RKO (cell line): ENCODE measurements at places on chromosomes 16 and 17.

DNA sequence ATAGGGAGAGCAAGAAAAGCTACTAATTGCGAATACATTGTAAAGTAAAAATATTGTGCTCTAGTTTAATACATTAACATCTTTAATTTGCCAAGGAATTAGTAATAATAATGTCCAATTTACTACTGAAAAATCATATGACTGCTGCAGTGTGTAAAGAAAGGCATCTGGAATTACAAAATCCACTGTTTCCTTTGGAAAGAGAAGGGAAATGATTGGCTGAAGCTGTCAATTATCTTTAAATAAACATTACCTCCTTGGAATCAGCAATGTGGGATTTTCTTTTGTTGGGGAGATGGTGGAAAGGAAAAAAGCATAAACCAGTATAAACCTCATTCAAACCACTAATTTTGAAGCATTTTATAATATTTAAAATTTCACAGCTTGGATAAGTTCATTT is 276.0 kb downstream of the MAP2K6 start:
- no peak for DNase-seq

- no peak for DNase-seq
Observed at GRCh38 chr16:53775106-53775820, 71.3 kb downstream of the FTO start.

- DNase-seq, result no peak
Observed at GRCh38 chr16:85207357-85207921, 95.2 kb upstream of the CIBAR2 start.

GRCh38 chr16:75308011-75308410 is 56.6 kb upstream of the BCAR1 start:
- DNase-seq, result no peak

DNA sequence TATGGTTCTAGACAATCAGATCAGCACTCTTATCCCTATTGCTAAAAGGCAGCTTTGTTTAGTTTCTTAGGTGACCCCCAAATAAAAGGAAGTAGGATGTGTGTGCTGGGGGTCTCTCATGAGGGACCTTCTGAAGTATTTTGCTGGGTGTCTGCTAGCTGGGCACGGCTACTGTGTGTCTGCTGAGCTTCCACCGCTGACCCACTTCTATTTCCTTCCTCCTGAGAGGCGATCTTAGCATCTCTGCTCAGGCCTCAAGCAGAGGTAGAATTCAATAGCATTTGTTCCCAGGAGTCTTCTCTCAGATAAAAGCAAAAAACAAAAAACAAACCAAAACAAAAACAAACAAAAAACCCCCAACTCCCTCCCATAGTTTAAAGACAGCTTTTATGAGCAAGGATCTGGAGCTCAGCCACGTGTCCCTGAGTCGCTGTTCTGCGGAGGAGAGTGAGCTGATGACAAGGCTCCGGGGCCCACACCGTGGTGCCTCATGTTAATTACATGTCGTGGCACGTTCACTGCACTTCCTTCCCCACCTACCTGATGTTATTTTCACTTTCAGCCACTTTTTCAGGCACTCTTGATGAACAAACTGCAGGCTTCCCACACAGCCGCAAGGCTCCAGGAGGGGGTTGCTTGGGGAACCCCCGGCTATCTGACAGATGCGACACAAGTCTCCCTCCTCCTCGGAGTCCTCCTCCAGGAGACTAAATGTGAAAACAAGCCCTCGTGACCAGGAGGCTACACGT is 83.5 kb downstream of the MARCHF10 start:
- no peak for DNase-seq

DNA sequence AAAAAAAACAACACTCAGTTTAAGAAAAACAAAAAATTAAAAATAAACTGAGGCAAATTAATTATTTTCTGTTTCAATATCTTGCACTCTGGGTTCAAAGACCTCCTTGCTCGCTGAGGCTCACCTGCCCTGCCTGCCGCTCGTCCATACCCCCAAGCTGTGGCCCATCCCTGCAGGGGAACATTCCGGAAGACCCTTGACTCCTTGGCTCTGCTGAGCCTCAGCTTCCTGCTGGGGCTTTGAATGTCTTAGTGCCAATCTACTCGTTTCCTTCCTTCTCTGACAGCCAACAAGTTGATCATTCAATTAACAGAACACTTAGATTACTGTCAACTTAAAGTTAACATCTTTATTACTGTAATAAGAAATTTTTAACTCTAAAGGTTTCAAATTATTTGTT is 24.3 kb downstream of the G6PC1 start:
- DNase-seq, result no peak

GRCh38 chr17:51590071-51590656 is 329.8 kb downstream of the UTP18 start:
- no peak for DNase-seq

- no peak for DNase-seq
Observed at GRCh38 chr17:61337290-61337689, 62.4 kb upstream of the TBX2 start.

GRCh38 chr17:67602974-67603373 is 114.8 kb upstream of the NOL11 start:
- peak; percentile 32 for DNase-seq

DNA sequence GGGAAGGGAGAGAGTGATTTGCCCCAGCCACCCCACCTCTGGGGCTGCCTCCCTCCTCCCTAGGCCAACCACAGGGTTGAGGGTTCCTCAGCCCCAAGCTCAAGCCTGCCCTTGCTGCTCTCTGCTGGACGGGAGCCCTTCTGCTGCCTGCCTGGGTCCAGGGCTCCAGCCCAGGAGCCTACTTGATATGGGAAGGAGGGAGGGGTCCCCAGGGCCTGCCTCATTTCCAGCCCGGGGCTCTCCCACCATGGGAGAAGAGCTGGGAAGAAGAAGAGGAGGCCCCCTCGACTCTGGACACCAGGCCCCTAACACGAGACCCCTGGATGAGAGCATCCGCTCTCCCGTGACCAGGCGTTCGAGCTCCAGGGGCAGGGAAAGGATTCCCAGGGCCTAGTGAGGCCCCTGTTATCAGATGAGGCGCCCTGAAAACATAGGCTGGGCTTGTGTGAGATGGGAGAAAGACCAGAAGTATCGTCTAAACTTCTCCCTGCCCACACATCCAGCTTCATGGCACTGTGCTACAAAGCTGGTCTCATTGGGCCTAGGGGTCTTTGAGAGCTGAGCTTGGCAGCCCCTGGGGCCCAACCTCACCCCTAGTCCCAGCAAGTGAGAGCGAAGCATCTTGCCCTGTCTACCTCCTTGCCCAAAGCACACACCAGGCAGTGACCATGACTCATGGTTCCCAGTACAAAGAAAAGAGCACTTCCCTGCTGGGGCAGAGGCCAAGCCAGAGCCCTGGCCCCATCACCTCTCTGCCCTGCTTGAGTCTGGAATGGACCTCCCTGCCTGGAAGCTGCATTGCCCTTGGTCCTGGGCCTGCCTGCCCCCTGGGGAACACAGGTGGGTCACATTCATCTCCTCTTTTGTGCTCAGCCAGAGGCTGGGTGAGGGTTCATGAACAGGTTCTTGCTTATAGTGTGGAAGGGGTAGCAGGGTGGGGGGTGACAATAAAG is 987 bp downstream of the SLC16A5 start:
- peak; percentile 79 for DNase-seq

GRCh38 chr17:4258867-4259266 is 4.9 kb downstream of the ANKFY1 start:
- no peak for DNase-seq

DNA sequence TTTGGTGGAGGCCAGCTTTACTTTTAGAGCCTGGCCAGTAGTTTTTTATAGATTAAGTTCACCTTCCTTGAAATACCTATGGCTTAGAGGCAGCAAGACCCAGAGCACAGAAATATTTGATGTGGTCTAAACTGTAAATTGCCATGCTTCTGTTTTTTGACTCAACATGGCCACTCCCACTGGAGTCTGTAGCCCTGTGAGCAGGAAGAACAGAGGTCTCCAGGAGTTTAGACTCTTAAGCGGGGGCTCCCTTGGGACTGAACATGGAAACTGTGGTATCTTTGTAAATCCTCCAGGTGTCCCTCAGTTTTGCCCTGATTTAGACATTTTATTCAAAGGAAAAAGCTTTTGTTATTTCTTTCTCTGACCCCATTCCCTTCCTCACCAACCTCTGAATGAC is 145.6 kb downstream of the FTO start:
- DNase-seq, result no peak

GRCh38 chr16:67016681-67017420 is 12.1 kb upstream of the CBFB start:
- no peak for DNase-seq

DNA sequence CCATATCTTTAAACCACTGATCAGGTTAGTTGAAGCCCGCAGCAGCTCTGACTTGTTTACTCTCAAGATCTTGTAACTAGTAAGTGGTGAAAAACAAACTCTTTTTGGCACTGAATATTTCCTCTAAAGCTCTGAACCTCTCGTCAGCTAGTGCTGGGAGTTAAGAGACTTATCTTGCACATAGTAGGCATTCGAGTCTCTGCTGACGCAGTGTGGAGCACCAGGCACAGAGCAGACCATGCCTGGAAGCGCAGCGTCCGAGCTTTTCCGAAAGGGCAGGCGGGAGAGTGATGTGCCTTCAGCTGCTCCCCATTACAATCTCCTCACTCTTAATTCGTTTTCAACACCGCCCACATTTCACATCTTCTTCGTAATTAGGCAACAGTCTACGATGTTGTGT is 63.0 kb downstream of the SMG6 start:
- DNase-seq, result no peak

DNA sequence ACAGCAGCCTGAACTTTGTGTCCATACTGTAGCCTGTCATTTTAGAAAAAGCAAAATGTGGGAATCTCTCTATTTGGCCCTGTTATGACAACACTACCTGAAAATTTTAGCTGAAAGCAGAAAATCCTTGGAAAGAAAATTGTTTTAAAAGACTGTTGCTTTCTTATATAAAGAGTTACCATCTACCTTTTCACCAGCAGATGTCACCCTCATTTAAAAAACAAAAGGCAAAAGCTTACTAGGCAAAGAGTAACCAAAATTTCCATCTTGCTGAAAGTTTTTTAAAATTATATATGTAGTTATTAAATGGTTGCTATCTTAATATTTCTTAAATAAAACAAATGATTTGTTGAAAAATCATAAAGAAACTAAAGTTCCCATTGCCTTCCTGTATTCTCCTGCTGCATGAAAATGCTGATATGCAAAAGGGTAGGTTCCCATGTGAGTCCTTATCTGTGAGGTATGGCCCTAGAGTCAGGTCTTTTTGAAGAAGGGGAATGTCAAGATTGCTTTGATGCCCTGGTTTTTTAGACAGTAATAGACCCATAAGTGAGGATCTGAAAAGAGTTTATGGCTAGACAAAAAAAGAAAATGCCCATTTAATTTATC is 61.0 kb downstream of the TNRC6C start:
- DNase-seq, result peak; percentile 59

GRCh38 chr16:77925531-77925930 is 96.8 kb upstream of the CLEC3A start:
- no peak for DNase-seq

DNA sequence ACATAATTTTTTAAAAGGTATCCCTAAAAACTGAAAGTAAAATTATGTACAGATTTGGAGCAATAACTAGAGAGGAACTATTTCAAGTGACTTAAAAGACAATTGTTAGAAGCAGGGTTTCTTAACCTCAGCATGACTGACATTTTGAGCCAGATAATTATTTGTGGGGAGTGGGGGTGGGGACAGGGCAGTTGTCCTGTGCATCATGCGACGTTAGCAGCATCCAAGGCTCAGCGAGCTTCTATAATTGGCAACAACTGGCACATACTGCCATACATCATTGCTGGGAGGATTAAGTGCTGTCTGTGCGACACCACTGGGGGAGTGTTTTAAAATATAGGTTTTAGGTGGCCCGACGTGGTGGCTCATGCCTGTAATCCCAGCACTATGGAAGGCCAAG is 27.1 kb downstream of the GABARAPL2 start:
- DNase-seq, result no peak

DNA sequence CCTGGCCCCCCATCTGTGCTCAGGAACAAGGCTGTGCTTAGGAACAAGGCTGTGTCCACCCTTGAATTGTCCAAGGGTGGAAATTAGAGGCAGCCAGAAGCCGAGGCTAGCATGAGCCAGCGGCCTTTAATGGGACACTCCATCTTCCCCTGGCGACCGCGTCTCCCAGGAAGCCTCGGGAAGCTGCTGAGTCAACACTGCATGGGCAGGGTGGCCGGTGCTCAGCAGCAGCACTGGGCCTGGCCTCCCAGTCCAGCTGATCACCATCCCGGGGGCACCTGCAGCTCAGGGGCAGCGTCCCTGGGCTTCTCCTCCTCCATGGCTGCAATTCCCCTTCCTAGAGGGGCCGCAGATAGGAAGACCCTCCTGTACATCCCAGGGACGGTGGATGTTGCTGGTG is 180.8 kb downstream of the ENGASE start:
- DNase-seq, result no peak

DNA sequence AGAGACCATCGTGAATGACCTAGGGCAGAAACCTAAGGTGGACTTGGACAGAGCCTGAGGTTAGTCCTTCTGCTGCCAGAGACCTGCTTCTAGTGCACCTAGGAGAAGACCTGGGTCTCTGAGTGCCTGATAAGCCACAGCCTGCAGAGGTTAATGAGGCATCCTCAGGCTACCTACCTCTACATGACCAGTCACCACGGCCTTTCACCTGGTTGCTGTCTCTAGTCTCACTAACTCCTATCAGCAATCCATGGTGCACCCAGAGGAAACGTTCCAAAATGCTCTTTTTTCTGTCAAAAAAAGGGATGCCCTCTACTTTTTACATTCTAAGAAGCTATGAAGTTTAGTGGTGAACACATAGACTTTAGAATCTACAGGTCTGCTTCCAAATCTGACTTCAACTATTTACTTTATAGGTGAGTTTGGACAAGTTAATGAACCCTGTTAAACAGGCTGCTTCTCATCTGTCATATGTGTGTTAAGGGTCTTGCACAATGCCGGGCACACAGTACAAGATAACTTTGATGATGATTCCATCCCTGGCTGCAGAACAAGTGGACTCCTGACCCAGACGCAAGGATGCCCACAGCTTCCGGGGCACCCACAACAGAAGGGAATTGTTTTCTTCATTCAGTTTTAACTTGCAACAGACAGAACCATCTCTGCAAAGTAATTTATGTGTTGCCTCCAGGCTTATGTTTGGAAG is 469.9 kb upstream of the CDH5 start:
- no peak for DNase-seq

DNA sequence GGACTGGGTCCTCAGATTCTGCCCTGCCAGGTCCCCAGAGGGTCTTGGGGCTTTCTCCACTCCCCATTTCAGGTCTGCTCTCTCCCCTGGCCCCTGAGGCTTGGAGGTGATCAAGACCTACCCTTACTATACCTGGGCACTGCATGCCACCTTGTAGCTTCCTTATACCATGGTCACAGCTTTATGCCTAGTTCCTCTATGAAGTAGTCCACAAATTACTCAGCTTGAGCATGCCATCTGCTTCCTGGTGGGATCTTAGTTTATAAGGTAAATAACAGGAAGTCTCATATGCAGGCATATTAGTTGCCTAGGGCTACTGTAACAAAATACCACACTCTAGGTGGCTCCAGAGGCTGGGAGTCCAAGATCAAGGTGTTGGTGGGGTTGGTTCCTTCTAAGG is 11.0 kb upstream of the PMFBP1 start:
- no peak for DNase-seq

GRCh38 chr17:55451203-55451641 is 29.6 kb upstream of the MMD start:
- no peak for DNase-seq
